ENCODE measurements at places on chromosomes 2 and 18.

DNA sequence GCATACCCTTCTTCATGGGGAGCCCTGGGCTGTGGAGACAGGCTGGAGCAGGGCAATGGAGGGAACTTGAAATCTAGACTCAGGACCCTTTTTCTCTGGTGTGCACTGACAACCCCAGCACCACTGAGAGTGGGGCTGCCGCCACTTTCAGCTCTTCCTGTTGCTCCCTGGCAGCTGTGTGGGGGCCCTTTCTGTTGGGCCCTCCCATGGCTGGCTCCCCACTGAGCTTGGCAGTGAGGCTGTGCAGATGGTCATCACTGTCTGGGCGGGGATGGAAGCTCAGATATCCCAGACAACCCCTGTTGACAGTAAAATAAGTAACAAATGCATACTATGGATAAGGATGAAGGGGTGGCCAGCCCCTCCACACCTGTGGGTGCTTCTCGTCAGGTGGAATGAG is 6.7 kb downstream of the MYO7B start:
- DNase-seq: no peak

- no peak for DNase-seq
Observed at GRCh38 chr2:25324251-25324650, 17.5 kb downstream of the DNMT3A start.

DNA sequence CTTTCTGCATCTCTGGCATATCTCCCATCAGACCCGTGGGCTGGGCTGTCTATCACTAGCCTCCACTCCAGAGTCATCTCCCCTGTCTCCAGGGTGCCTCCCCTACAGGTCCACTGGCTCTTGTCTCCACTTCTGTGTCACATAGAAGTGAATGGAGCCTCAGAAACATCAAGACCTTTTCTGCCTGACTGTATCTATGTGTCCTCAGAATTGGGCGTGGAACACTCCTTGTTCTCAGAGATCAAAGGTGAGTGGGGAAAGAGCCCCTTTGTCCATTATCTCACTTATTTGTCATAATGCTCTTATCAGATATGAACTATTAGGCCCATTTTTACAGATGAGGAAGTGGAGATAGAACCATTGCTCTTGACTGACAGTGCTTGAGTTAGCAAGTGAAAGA is 211.0 kb downstream of the CYRIA start:
- DNase-seq: no peak

GRCh38 chr2:120934574-120935338 is 199.1 kb downstream of the GLI2 start:
- no peak for DNase-seq

GRCh38 chr2:222859786-222860612 is 837 bp upstream of the ACSL3 start:
- DNase-seq: no peak

DNA sequence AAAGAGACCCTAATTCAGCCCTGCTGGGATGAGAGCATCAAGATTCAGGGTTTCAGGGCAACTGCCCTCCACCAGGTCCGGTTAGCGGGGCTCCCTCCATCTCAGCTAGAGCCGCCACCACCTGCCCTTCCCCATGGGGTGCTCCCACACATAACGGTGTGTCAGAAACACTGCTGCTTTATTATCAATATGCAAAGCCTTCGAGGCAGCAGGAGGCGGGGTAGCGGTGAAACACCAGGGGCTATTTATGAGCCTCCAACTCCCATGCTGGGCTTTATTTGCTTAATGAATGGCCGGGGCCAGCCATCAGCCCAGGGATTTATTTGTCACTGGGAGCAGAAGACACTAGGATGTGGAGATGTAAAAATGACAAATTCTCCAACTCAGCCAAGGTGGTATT is 109.8 kb downstream of the GALNT14 start:
- DNase-seq: no peak

- DNase-seq: no peak
Observed at GRCh38 chr2:174350018-174350417, 15.3 kb downstream of the SP9 start.
